ENCODE measurements at places on chromosomes 6 and 20.

DNA sequence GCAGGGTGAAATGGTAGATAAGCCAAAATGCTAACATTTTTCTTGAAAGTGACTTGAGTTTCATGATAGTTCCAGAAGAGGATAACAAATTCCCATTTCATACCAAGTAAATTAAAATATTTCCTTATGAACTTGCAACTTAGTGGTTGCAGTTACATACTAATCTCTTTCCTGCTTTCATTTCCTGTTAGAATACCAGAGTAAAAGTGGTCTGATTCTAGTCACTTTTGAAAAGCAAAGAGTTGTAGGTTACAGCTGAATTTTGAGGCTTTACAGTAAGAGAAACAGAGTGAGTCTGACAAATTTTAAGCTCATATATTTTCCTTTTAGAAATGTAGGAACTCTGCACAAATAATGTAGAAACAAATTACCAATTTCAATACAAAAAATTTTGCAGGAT lies 117.4 kb downstream of the ZFAND3 start:
- DNase-seq, result no peak

DNA sequence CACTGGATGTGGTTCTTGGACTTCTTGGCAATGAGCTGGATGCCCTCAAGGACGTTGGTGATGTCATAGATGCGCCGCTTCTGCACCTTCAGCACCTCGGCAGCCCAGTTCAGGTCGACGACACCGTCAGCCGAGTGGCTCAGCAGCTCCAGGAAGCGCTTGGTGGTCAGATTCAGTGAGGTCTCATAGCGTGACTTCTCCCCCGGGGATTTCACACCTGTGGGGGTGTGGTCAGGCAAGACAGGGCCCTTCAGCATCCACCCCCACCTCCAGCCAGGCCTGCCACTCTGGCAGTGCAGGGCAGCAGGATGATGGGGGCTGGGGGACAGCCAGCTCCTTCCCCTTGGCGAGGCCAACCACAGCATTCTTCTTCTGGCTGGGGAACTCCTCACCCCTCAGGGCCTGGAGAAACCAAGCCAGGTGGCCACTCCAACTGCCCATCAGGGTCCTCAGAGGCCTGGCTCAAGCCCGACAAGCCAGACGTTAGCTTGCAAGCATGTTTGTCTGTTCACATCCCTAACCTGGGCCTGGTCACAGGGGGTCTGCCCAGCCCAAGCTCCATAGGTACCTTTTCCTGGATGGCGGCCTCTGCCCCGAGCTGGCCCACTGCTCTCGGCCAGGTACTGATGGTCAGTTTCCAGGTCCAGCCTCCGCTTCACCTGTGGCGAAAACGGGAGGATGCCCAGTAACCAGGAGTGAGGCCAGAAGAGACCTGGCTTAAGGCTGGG lies 5.7 kb upstream of the NECAB3 start:
- DNase-seq, result no peak

GRCh38 chr6:46042355-46042999 lies 26.8 kb upstream of the CLIC5 start:
- no peak for DNase-seq

GRCh38 chr6:1689141-1689540 lies 79.4 kb downstream of the FOXC1 start:
- DNase-seq, result no peak

DNA sequence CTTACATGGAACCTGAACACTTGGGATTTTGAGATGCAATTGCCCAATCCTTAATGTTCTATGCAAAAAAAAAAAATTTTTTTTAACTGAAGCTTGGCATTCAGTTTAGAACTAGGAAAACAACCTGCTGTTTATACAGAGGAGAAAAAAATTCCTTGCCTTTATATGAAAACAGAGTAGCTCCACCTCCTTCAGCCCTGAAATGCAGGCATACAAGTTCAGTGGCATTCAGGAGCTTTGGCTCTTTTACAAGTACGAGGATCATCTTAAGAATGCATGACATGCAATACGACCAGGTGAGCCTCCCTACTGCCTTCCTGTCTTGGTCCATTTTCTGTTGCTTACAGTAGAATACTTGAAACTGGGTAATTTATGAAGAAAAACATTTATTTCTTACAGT lies 20.4 kb downstream of the PAX1 start:
- DNase-seq, result no peak

DNA sequence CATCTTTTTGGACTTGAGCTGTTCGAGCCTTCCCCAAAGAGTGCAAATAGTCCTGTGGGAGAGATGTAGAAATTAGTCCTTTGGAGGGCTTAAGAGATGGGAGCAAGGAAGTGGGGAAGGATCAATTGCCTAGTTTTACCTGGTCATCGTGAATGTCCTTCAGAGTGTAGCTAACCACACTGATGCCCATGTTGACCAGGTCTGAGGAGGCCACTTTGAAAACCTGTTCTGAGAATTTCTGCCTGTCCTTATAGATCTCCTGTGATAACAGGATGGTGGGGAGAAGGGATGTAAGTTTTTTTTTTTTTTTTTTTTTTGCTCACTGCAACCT lies 2.0 kb downstream of the FLOT1 start:
- no peak for DNase-seq

DNA sequence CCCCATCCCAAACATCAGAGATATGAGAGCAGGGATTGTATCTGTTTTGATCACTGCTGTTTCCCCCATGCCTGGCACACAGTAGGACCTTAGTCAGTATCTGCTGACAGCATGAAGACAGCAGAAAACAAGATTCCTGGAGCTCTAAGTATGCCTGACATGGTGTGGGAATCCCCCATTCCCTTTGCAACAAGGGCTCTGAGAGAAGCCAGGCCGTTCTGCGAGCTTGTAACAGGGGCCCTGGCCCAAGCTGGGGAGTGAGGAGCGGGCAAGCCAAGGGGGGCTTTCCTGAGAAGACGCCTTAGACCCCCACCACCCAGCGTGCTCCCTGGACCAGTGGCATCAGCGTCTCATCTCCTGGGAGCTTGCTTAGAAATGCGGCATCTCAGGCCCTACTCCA lies 25.2 kb downstream of the PREX1 start:
- no peak for DNase-seq

- no peak for DNase-seq
Measured at GRCh38 chr6:111992851-111993250, 61.1 kb upstream of the CCN6 start.

DNA sequence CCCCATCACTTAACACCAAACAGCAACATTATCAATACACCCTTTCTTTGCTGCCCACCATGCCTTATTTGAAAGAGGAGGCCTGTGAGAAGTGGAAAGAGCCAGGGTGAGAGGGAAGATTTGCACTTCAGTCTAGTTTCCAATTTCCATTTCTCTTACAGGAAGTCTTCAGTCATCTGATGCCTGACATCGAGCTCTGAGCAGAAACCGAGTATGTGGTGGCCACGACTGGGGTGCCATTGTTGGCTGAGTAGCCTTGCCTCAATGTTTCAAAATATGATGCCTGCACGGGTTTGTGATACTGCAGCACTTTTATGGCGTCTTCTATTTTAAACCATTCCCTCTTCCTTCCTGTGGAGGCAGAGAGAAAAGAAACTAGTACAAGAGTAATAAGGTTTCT lies 39.8 kb upstream of the SMIM29 start:
- no peak for DNase-seq

DNA sequence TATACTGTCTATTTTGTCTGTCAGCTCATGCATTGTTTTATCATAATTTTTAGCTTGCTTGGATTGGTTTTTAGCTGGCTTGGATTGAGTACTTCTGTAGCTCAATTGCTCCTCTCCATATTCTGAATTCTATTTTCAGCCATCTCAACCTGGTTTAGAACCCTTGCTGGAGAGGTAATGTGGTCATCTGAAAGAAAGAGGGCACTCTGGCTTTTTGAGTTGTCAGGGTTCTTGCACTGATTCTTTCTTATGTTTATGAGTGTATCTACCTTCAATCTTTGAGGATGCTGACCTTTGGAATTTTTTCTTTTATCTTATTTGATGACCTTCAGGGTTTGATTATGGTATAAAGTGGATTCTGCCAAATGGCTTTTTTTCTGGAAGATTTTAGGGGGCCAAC lies 632.7 kb upstream of the ID4 start:
- DNase-seq, result no peak

GRCh38 chr6:105819745-105820144 lies 266.4 kb upstream of the PRDM1 start:
- no peak for DNase-seq

DNA sequence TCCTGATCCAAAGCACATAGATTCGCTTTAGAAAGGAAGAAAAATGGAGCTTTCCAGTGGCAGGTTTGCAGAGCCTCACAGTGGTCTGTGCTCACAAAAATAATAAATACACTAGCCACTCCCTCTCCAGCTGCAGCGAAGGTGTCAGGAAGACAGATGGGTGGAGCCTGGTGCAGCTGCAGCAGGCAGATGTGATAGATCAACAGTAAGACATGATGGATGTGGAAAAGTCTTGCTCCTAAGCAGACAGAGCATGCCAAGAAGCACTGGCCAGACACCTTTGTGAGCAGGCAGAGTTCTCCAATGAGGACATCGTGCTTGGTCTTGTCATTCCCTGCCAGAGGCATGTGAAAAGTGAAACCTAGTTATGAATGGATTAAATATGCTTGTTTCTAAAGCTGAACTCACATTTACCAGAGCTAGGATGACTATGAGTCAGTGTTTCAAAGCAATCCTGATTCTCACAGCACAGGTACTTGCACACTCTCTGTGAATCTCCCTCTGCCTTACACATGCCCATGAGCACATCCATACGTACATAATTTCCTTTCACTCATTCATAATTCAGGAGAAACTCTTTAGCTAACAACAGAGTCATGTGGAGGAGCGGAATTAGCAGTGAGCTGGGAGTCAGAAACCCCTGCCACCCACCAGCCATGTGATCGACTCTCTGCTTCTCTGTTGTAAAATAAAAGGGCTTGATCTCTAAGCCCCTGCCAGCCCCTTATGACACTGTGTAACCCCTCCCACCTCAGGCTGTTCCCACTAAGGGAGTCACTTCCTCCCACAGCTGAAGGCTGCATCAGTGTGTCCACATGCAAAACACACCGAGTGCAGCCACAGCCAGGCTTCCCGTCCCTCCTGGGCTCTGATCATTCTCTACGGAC lies 111.2 kb downstream of the SCML4 start:
- DNase-seq, result peak; percentile 45

- DNase-seq, result no peak
Measured at GRCh38 chr20:43538878-43539700, 19.7 kb upstream of the SGK2 start.

DNA sequence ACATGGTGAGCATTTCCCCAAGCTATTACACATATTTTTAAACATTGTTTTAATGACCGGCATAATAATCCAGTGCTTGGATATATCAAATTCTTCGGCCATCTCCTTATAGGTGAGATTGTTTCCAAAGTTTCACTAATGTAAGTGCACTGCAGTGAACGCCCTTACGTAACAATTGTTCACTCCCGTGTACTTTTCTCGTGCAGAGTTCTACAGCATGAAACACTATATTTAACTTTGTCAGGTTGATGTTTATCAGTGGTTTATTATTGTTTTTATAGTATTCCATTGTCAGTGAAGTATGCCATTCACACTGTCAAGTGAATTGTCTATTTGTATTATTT lies 3.4 kb upstream of the GZF1 start:
- DNase-seq, result no peak

DNA sequence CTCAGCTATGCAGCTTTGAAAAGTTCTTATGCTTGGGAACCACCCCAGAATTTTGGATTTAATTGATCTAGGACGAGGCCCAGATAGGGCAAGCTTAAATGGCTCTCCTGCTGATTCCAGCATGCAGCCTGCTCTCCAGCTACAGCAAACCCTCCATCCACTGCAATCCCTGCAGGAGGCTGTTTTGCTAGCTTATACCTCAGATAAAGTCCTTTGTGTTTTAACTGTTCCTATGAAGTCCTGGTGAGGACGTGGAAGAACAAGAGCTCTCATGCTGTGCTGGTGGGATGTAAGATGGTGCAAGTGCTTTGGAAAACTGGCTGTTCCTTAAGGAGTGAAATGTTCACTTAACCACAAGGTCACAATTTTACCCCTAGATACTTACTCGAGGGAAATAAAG lies 25.5 kb upstream of the NXT1 start:
- no peak for DNase-seq

DNA sequence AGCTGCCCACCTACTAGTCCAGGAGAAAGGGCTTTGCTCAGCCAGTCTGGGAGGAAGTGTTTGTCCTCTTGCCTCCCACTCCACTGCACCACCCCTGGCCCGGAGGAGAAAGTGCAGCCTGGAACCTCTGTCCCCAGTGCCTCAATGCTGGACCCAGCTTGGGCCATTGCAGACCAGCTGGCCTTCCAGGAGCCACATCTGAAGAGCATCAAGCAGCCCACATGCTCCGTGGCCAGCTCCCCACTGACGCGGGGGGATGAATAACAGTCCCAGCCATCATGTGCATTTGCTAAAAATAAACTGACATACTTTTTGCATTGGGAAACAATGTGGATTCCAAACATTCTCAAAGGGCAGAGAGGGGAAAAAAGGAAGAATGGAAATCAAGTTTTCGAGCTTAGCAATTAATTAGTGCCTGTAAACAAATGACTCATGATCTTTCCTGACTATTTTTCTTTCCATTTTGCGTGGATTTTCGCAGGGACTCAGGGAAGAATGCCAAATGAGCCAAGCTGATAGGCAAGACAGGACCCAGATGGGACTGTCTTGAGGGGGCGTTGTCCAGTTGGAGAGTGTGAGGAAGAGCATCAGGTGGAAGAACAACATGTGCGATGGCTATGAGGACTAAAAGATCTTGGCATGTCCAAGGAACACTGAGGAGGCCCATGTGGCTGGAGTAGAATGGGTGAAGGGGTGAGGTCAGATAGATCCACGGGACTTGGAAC lies 34.1 kb downstream of the CEBPB start:
- no peak for DNase-seq

- no peak for DNase-seq
Measured at GRCh38 chr6:3939368-3939958, 90.3 kb downstream of the FAM50B start.

DNA sequence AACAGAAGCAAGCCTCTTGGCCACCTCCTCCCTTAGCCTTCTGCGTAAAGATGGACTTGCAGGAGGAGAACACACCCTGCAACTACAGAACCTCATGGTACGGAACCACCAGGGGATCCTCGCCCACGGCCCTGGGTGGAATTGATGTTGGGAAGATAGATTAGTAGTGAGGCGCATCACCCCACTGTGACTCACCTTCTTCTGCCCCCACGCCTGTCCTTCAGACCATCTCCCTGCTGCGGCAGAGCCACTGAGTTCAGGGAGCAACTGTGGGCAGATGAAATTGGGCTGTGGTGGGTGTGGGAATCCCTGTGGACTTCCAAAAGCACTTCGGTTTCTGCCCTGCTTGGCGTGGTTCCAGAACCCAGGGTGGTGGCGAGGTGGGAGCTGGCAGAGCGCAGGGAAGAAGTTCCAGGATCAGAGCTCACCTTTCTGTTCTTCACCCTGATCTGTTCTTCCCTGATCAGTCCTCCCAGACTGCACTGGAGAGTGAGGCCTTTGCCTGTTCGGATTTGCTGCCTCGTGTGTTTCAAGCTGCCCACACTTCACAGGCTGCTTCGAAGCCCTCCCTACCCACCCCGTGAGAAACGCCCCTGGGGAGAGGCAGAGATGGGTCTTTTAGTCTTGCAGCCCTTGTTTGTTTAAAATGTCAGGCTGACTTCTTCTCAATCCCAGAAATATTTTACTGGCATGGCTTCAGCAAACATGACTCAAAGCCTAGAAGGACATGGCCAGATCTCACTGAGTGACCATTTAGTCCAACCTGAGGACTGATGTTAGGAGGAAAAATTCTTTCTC lies 92.8 kb upstream of the MLN start:
- no peak for DNase-seq

Measured in right kidney (tissue), 9 donors.